ENCODE measurements at places on chromosomes 12 and 14.

GRCh38 chr14:76073717-76074116 is 78.0 kb upstream of the GPATCH2L start:
- DNase-seq, result no peak

- no peak for DNase-seq
Measured at GRCh38 chr12:26018926-26019325, 60.4 kb downstream of the RASSF8 start.

- DNase-seq, result no peak
Measured at GRCh38 chr14:77659831-77660230, 43.4 kb upstream of the SPTLC2 start.

GRCh38 chr12:48388938-48389337 is 38.2 kb upstream of the ZNF641 start:
- DNase-seq, result no peak

DNA sequence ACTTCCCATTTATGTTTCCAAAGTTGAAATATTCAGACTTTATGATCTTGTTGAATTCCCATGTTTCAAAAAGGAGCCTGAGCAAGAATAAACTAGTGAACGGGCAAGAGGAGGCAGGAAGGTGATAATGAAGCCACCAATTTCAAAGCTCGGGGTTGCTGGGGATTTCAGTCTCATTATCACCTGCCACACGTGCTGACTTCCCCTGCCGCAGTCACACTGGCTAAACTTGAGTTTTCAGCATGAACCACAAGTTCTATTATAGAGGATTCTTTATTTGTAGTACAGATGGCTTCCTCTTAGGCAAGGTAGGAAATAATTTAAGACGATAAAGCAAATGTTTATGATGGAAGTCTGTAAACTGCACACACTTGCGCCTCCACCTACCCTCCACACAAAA is 18.1 kb upstream of the DIABLO start:
- DNase-seq, result no peak

DNA sequence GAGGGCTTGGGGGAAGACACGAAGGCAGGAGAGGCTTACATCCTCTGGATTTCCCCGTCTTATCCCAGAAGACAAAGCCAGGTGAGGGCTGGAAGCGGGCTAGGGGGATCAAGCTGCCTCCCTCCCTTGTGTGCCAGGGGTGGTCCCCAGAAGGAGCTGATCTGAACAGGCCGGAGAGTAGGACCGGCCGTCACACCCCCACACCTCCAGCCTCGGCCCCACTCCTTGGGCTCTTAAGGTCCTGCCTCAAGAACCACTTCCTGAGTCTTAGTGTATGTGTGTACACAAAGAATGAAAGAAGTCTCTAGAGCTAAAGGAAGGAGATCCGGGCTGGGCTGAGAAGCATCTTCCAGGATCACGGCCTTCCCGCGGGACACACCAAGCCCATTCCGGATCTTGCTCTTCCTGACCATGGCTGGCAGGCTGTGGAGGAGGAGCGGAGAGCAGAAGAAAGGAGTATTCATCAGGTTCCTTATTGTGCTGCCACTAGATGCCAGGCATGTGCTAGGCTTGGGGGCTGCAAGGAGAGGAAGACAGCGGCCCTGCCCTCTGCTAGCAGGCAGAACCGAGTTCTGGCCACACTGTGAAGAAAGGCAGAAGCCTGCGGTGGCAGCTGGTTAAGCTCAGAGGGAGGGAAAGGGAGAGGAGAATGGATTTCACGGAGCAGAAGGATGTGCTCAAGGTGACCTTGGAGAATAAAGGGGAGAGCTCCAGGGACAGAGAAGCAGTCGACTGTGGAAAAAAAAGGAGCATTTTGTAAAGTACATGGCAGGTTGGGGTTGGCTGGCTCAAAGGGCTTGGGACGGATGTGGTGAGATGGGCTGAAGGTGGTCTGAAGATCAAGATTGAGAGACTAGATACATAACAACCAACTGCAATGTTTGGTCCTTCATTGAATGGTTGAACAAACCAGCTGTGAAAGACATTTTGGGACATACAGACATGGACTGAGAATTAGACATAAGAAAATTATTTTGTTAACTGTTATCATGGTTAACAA is 1.3 kb upstream of the CD63 start:
- DNase-seq, result peak; percentile 31

DNA sequence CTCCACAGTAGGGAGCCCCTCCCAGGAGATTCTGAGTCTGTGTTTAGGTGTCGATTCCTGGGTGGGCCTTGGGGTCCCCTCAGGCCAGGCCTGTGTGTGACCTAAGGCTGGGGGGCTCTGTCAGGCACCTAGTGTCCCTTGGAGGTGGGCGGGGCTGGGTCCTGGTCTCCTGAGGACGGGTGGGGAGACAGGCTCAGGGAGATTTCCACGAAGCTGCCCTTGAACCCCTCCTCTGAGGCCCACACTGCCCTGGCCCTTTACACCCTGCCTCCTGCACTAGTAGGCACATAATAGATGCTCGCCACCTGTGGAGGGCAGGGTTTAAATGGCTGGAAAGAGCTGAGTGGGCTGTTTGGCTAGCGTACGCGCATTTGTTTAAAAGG is 32.9 kb downstream of the MEG3 start:
- DNase-seq, result no peak

DNA sequence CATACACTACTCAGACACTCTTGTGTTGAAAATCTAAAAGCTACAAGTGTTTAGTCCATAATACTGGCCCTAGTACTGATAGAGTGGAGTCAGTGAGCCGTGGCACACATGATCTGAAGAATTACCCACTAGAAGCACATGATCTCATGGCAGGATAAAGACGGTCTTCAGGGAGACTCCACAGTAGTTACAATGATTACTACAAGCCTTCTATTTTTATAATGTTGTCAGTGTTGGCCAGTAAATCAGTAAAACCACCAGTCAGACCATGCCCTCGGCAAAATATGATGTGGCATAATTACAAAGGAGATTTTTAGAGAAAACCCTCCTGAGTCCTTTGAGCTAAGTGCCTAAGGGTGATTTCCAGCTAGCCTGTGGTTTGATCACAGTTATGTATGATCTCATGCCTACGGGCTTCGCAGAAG is 114.9 kb downstream of the PDZRN4 start:
- DNase-seq, result no peak

DNA sequence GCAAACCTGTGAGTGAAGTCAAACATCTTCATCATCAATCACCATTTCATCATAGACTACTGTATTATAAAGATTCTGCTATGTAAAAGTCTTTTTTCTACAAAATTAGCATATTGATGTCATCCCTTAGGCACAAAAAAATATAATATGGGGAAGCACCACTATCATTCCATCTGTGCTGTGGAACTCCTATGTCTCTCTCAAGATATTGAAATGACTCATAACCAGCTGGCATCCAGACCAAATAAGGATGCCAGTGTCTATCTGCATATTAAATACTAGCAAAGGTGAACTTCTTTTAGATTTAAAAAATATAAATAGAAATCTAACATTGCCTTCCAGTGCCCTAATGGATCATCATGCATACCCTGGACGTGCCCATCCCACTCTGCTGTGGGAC is 17.9 kb upstream of the DCAF5 start:
- DNase-seq, result no peak

GRCh38 chr12:42589465-42590329 is at the start of gene PRICKLE1:
Gene PRICKLE1 (minus strand): TSS chr12:42589746. CDS start chr12:42472516, 117,230 bp downstream.
- DNase-seq, result no peak

- DNase-seq, result no peak
Measured at GRCh38 chr12:127809275-127809674, 457.7 kb upstream of the TMEM132C start.

- no peak for DNase-seq
Measured at GRCh38 chr12:57343703-57344378, 87.0 kb downstream of the R3HDM2 start.

DNA sequence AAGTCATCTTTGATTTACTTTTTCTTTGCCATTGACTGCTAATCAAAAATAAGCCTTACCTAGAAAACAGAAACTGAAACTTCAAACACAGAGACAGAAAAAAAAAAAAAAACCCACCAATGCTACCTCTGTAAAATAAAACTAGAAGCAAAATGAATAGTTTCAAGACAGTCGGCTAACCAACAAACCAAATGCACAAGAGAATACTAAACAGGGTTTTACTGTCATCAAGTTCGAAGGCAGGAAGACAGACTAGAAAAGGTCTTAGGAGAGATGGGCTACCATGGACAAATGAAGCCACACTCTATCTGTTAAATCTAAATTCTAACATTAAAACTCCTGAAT is 59.5 kb downstream of the SEL1L start:
- DNase-seq, result no peak

- DNase-seq, result no peak
Measured at GRCh38 chr14:84040101-84040500, 1489.8 kb upstream of the FLRT2 start.

- DNase-seq, result no peak
Measured at GRCh38 chr14:96772929-96773328, 24.3 kb upstream of the VRK1 start.

DNA sequence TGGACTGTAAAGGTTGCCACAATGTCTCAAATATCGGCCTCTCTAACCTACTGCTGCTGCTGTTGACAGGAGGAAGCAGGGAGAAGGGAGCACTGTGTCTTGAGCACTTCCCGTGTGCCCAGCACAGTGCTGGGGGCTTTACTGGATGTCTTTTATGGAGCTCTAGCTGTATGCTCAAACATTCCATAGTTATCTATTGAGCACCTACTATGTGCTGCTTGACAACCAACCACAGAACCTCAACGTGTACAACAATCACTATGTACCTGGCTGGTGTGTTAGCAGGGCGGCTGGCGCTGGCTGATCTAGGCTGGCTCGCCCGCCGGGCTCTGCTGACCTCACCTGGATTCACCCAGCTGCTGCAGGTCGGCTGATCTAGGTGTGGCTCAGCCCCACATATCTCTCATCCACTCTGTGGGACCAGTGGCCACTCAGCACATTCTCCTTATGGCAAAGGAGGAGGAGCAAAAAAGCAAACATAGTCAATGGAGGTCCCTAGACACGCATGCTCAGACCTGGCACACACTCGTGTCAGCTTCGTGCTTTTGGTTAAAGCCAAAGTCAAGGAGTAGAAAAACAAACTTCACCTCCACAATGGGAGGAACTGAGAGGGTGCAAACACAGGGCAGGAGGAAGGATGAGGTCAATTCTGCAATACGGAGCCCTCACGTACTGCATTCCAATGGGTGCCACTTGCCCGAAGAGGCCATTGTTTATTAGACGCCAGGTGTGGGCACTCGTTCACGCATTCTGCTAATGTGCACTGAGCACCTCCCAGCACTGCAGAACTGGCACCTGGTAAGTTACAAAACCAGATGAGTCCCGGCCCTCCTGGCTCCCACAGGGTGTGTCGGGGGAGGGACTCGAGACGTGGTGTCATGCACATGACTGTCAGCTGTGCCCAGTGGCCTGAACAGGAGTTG is 147.2 kb downstream of the SCARB1 start:
- DNase-seq, result no peak

- no peak for DNase-seq
Measured at GRCh38 chr12:107296681-107297089, 203.3 kb upstream of the CRY1 start.

DNA sequence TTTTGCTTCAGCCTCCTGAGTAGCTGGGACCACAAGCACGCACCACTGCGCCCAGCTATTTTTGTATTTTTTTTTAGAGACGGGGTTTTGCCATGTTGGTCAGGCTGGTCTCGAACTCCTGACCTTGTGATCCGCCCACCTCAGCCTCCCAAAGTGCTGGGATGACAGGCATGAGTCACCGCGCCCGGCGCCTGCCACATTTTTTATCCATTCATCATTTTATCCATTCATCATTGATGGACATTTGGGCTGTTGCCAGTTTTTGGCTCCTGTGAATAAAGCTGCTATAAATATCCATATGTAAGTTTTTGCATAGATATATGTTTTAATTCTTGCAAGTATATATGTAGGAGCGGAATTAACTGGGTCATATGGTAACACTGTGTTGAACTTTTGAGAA is 79.5 kb downstream of the DAAM1 start:
- DNase-seq, result no peak

GRCh38 chr14:50792051-50792477 is 38.9 kb downstream of the NIN start:
- DNase-seq, result no peak

- DNase-seq, result no peak
Measured at GRCh38 chr12:95956557-95957145, 13.5 kb downstream of the AMDHD1 start.

All from hypothalamus (tissue), 51 donors.